ENCODE measurements at places on chromosomes 12 and 14.

DNA sequence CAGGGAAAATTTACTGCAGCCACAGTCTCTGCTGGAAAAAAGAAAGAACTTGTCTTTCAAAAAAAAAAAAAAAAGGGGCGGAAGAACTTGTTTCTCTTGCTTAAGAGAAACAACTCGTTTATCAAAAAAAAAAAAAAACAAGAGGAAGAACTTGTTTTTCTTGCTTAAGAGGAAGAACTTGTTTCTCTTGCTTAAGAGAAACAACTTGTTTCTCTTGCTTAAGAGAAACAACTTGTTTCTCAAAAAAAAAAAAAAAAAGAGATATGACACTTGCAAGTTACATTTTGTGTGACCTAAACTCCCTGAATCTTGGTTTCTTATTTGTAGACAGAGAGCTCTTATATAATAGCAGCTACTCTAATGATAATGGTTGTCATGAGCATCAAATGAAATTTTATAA, 44.7 kb upstream of the USP15 start:
- no peak for DNase-seq

GRCh38 chr14:65258391-65258790, 154.1 kb upstream of the FUT8 start:
- no peak for DNase-seq

DNA sequence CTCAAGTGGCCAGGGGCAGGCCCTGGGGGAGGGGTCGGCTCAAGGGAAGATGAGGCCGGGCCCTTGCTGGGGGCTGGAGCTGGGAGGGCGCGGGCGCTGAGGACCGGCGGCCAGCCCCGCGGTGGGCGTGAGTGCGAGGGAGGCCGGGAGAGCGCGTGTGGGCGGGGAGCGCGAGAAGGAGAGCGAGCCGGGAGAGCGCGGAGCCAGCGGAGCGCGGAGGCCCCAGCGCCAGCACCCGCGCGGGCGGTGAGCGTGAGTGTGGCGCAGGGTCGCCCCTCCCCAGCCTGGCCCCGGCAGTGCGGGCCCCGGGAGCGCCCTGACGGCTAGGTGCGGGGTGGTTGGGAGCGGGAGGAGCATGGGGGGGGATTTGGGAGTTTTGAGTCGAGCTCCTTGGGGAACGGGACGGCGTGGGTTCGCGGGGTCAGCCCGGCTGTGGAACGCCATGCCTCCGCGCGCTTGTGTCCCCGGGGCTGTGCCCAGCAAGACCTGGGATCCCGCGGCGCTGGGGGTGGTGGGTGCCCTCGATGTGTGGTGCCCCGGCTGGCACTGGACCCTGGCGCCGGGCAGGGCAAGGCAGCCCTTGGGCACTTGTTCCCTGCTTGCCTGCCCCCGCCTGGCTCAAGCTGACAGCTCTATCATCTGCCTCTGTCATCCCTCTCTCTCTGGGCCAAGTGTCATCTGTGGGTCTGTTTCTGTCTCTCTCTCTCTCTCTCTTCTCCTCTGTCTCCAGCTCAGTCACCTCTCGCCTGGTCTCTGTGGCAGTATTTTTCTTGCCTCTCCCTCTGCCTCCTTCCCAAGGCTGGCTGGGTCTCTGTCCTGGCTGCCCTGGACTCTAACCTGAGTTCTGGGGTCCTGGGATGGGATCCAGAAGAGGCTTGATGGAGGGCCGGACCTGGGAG, at the start of gene LBHD2:
TSS of gene LBHD2 (plus strand) at position 190 of the 899 bp plus-strand sequence. CDS start 1,803 bp downstream, outside the sequence.
- no peak for DNase-seq

DNA sequence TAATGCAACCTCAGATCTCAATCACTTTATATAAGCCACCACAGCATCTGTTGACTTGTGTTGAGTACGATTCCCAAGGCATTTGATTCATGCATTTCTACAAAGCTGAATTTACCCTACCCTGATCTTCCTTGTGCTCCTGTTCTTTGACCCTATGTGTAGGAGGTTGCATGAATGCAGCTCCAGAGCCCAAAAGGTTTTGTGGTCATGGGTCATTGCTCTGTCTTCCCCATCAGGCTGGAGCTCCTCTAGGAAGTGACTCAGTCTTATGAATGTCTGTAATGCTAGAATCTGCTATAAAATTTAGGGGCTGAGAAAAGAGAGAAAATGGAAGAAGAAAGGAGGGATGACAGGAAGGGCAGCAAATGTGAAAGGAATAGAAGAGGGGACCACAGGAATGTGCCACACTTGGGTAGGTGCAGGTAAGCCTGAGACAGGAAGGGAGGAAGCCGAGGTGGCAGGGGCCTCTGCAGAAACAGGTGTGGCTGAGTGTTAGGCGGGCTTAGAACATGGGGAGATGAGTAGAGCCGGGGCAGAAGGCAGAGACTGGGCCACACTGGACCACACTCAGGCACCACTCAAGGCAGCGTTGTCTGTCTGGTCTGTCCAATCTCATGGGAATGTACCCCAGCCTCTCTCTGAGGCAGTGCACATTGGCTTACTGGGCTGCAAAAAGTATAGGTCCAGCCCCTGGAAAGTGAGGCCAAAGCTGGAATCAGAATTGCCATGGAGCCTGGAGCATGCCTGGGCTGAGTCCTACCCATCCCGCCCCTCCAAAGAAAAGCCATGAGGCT, 334.1 kb downstream of the BCL11B start:
- DNase-seq: no peak

DNA sequence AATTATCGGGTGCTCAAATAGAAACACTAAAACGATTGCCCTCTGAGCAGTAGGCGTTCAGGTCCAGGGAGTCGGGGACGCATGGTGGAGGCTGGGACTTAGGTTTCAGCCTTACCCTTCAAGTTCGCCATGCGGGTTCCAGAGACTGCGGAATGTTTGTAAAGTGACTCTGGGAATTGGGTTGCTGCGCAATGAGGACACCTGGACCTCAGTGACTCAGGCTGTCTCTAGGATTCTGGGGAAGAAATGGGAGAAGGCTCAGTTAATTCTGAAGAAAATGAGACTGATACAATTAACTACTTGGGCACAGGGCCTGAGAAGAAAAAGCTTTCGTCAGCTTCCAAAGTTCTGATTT, 1.1 kb downstream of the LGALS3 start:
- no peak for DNase-seq

GRCh38 chr14:77043177-77043983, 14.9 kb upstream of the IRF2BPL start:
- DNase-seq: no peak

- DNase-seq: peak; percentile 74
These were observed 559 bp upstream of the CKAP4 start for GRCh38 chr12:106248312-106248845.

DNA sequence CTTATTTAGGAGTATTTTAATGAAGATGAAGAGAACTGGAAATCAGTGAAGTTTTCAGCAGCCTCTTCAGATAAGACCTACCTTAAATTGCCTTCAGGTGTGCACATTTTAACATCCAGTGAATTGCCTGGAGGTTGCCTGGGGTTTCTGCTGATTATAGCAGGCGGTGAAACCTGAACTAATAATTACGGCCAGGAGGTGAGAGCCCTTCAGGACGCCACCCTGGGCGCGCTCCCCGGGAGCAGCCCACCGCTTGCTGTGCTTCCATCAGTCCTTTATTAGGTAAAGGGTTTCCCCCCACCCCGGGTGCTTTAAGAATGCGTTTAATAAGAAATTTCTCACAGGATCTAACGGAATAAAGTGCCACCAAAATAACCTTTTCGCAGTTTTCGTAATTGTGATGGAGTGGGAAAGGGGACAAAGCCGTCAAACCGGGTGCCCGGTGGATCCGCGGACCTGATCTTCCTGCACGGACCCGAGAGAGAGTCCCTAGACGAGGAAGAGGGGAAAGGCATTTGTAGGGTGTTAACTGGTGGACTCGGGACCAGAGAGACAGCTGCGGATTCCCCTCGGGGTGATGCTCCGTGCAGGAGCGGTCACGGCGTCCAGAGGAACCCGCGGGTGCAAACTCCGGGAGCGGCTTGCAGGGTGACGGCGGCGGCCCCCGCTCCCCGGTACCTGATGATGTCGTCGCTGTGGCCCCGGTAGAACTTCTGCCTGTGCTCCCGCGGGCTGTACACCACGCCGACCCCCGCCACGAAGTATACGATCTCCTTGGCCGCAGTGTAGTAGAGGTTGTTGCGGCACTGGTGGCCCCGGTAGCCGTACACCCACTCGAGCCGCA, 902 bp downstream of the EML5 start:
- DNase-seq: no peak

- no peak for DNase-seq
These were observed 30.4 kb upstream of the KCNA5 start for GRCh38 chr12:5013266-5013730.

GRCh38 chr14:37090026-37090425, 82.4 kb downstream of the SLC25A21 start:
- no peak for DNase-seq

GRCh38 chr14:59087711-59088110, 100.8 kb upstream of the DAAM1 start:
- no peak for DNase-seq

- no peak for DNase-seq
These were observed 4.9 kb downstream of the RHOJ start for GRCh38 chr14:63209160-63209559.

- no peak for DNase-seq
These were observed 51.2 kb upstream of the CCDC60 start for GRCh38 chr12:119283310-119283709.

DNA sequence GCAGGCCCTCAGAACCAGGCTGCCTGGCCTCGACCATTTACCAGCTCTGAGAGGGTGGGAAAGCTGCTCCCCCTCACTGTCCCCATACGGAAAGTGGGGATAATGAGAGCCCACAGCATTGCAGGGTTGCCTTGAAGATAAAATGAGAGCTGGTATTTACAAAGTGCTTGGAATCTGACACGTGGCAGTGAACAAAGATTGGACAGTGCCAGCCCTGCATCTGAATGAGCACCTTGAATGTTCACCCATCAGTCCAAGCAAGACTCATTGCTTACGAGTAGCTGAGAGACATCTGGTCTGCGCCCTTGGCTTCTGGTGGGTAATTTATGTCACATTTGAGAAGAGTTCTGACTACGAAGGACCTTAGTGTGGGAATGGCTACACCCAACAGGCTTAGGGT, 67.5 kb downstream of the CLMN start:
- no peak for DNase-seq

- DNase-seq: no peak
These were observed 10.4 kb upstream of the GPR132 start for GRCh38 chr14:105075379-105076295.

- DNase-seq: no peak
These were observed 30.6 kb downstream of the VCPKMT start for GRCh38 chr14:50085570-50086320.

GRCh38 chr12:94427501-94428381, 31.9 kb downstream of the CEP83 start:
- DNase-seq: no peak

DNA sequence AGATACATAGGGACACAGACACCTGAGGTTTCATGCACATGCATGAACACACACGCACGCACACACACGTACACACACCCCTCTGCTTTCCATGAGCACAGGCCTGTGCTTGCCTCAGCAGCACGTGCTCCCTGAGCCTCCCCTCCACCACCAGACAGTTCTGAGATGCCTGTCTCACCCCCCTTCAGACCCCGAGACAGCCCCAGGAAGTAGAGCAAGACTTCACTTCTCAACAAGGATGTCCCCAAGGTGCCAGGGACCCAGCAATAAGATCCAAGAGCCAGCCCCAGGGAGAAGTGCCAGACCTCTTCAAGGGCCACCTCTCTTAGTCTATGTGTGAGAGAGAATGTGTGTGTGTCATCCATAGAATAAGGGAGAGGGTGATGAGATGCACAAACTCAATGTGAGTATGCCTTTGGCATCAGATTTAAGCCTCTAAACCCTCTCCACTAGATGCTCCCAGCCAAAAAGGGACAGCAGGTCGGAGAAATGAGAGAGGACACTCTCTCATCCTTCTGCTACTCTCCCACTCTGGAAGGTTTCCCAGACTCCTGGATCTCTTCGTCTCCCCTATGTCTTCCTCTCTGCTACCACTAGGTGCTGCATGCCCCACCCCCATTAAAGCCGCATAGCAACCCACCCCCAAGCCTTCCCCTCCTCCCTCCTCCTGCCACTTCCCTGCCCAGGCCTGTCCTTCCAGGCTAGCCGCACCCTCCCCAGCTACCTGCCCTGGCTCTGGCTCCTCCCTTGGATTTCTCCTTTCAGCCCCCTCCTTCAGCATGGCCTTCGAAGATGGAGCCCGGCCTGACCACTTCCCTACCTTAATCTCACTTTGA, 7.7 kb downstream of the RARG start:
- DNase-seq: peak; percentile 74

DNA sequence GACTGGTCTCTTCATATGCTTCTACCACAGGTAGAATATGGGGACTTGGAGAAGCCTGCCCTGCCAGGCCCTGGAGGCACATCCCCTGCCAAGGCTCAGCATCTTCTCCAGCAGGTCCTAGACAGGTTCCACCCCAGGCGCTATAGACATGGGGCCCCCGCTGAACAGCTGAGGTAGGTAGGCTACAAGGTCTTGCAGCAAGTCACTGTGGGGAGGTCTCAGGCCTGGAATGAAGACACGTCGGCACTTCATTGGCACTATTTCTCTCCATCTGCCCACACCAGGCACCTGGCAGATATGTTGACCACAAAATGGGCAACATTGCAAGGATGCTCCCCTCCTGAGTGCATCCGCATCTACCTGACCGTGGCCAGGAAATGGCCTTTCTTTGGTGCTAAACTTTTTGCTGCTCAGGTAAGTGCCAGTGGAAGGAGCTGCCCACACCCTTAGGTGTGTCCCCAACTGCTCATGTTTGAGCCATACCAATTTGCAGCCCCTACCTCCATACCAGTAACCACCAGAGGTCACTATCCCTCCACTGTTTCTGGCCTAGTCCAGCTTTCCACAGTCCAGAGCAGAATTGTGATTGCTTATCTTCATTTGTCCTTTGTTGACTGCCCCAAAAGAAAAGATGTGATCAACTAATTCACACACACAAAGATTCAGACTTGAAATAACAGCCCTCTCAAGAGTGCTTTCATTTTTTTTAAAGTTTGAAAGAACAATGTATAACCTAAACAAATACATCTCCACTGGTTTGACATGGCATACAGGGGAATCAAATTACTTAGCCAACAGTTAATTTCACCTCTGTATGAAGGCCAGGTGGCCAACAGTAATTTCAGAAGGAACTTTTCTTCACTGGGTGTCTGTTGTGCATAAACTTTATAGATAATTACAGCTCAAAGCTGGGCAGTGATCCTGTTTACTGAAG, 16.1 kb downstream of the PIGH start:
- no peak for DNase-seq

Data from H1 (cell line).